Fibroblast of gingiva (primary cell): ENCODE measurements at places on chromosomes 12 and 14.
A peak's percentile ranks its signal among the peaks of the same experiment; 100 is the strongest.

DNA sequence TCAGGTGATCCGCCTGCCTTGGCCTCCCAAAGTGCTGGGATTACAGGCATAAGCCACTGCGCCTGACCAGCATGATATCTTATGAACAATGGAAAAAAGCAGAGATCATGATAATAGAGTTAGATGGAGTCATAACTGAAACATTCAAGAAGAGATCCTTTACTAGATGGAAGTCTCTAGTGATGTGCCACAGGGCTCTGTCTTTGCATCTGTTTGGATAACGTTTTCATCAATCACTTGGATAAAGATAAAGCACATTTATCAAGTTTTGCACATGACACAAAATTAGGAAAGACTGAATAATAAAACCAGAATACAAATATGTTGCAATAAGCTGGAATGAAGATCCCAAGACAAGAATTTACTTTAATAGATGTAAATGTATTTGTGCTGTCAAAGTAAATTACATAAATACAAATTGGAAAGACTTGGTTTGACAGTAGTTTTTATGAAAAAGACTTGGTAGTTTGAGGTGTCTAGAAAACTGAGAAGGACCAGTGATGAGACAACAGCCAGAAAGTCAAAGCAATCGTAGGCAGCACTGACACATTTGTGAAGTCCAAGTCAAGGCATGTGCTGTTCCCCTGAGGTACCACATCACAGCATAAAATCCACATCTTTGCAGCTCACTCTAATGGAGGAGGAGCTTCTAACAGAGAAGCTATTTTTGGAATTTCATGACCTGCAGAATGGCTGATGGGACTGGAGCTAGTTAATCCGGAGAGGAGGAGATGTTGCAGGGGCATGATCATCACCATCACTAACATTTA is 28.5 kb downstream of the GPRC5A start:
- DNase-seq = no peak

DNA sequence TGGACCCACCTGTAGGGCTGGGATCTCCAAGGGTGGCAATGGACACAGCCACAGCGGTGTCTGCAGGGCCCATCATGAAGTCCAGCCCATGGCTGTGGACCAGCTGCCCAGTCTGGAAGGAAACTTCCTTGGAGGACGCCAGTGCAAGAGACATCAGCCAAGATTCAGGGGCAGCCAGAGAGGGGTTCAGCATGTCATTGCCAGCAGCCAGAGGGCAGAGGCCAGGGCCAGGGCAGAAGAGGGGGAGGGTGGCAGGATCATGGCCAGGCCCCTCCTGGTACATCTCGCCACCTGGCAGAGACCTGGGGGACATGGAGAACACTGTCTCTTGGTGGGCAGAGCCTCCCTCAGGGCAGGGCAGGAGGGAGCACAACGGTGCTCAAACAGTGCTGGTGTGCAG is 10.2 kb downstream of the ANHX start:
- no peak for DNase-seq

GRCh38 chr12:14403293-14403692 is 37.8 kb downstream of the ATF7IP start:
- no peak for DNase-seq

DNA sequence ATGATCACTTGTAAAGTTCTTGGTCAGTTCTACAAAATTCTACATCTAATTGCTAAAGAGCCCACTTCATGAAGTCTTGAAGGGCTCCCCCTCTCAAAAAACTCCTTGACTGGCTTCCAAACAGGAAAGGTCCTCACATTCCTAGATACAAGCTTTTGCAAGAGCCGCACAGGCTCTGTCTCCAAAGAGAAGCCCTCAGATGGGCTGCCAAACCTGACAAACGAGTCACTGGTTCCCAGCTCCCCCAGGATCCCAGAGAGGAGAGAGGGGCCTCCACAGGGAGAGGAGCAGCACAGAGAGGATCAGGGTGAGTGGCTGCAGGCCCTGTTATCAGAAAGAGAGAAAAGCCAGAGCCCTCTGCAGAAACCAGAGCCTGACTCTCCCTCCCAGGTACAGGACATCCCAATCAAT is 5.8 kb downstream of the NID2 start:
- no peak for DNase-seq

- DNase-seq = no peak
These were observed 650 bp downstream of the GALC start for GRCh38 chr14:87992346-87992717.

GRCh38 chr12:87853448-87854003 is 175.7 kb downstream of the C12orf50 start:
- no peak for DNase-seq

DNA sequence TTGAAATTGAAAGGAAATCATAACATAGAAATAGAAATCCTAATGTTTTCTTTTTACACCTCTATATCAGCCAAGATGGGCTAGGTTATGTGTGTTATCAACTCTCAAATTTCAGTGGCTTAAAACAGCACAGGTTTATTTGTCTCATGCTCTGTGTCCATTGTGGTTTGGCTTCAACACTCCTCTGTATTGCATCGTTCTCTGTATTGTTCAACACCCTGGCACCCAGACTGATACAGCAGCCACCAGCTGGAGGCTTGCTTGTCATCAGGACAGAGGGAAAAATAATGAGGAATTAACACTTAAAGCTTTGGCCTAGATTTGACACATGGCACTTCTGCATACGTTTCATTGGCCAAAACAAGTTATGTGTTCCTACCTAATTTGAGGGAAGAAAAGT is 234.2 kb upstream of the ARHGAP5 start:
- DNase-seq = peak; percentile 7

GRCh38 chr12:89040146-89040964 is 311.9 kb downstream of the DUSP6 start:
- DNase-seq = no peak

- DNase-seq = no peak
These were observed 21.3 kb upstream of the CEBPE start for GRCh38 chr14:23140371-23140770.

DNA sequence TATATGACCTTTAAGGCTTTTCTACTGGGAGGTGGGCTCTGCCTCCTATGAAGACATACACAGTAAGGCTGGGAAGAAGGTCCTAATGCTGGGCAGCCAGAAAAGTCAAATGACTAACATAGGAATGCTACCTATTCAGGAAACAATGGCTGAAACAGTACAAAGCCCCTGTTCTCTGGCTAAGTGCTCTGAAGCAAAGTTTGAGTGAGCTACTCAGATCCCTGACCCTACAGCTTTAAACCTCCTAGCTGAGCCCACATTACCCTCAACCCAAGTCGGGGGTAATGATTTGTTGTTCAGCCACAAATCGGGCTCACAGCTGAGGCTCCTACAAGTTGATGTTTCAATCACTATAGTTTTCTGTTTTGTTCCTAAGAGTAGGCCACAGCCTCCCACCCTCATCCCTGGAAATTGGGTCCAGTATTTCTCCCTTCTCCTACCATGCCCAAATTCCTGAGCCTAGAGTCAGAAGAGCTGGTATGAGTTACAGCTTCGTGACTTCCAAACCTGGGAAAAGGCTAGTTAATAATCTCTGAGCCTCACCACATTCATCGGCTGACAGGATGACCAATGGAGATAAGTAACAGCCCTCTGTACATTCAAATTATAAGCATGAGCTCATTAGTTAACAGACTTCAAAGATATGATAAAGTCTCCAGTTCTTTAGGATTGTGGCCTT is 46.5 kb downstream of the BTBD7 start:
- DNase-seq = no peak

DNA sequence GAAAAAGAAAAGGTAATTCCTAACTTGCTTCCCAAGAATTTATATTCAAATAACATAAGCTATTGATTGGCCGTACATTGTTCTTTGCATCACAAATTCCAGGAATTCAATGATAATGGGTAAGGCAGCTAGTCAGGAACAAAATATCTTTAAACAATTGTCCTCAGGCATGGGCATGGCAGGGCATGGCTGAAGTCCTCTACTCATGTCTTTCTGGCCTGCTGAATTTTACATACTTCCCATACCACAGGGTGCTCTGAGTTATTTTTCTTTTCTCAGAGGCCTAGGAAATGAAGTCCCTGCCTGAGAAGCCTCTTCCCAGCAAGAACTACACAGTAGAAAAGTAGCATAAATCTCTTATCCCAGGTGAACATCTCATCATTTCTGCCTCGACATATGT is 15.1 kb upstream of the DRAM1 start:
- no peak for DNase-seq

GRCh38 chr14:65565948-65566347 is 153.4 kb downstream of the FUT8 start:
- peak; percentile 21 for DNase-seq

- DNase-seq = no peak
These were observed 485.4 kb downstream of the NAV3 start for GRCh38 chr12:78316136-78316535.

GRCh38 chr12:65642061-65642661 is 182.1 kb upstream of the HMGA2 start:
- no peak for DNase-seq

DNA sequence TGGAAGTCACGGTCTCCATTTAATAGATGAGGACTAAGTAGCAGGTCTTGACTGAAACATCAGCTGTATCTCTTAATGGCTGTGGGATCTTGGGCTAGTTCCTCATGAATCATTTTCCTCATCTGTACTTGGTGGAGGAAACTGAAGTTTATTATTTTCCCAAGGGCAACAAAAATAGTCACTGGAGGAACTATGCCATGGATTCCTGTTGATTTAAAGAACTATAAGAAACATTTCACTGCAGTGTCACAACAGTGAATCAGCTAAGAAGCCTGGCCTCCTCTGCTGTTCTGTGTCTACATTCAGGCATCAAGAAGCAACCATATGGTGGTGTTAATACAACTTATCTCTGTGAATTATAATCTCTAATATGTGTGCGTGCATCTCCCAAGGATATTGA is 200.5 kb downstream of the STXBP6 start:
- DNase-seq = peak; percentile 41
